AG09319 (cell line): ENCODE measurements at places on chromosomes 5 and 9.

DNA sequence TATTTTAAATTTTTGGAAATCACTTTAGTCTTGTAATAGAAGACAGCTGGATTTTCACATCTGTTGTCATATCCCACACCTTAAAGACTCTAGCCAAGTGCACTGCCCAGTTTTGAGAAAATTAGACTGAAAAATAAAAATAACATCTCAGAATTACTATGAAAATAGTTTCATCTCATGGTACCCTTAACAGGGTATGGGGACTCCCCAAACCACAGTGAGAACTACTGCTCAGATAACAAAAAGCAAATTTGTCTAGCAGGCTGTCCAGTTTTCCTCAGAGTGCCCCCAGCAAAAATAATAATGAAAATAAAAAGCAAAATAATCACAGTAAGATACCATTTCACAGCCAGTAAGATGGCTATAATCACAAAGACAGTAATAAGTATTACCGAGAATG is 6.5 kb downstream of the UBQLN1 start:
- DNase-seq, result no peak

- DNase-seq, result no peak
Measured at GRCh38 chr5:97119007-97119390, 23.4 kb downstream of the LIX1 start.

DNA sequence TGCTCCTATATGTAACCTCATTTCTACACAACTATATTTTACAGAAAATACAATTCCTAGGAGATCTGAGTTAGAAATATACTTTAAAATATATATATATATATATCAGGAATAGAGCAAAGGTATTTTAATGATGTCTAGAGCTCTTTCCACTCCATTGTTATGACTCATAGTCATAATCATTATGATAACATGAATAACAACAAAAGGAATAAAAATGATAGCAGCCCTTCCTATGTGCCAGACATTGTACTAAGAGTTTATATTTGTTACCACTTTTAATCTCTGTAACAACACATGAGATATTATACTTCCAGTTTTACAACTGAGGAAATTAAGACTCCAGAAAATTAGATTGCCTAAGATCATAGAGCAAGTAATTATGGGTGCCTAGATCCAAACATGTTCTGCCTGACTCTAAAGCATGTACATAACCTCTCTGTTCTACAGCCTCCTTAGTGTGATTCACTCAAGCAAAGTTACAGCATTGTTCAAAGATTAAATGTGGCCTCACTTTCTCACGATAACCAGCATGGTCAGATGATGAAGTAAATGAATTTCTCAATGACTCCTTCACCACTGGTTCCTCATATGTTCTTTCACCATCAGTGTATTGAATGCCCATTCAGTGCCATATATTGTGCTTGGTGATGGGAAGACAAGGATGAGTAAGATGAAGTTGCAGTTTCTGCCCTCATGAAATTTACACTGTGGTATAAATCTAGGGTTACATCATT is 452.1 kb downstream of the EFNA5 start:
- DNase-seq, result no peak

DNA sequence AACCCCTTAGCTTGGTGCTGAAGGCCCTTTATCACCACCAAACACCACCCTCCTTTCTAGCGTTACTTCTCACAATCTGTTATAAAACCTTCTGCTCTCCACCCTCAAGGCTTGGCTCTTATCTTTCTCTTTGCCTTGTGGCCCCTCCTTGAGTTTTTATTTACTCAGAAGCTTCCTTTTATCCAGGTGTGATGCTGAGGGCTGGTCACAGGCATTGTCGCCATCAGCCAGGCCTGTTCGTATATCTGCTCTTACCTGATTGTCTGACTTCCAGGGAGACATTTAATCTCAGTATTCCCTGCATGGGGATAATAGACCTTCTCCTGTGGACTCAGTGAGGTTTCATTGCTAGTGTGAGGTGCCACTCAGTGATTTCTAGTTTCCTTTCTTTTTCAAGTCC is 34.2 kb downstream of the MEGF10 start:
- DNase-seq, result no peak

DNA sequence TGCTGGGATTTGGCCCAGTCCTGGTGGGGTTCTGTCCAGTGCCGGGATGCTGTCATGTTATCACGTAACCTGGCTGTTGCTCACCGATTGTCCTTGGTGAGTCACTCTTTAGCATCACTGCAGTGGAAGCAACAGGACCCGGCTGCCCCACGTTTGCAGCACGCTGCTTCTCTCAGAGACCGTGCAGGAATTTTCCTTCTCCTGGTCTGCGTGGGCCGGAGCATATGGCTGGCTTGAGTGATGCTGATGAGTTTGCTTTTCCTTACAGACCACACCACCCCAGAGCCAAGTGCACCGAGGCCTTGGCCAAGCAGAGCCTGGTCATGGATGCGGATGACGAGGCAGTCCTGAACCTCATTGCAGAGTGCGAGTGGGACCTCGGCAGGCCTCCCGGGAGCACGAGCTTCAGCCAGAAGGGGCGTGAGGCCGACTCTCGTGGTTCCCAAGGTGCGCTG is 21.4 kb downstream of the CEP72 start:
- DNase-seq, result no peak

GRCh38 chr9:91177661-91178280 is 183.9 kb downstream of the AUH start:
- DNase-seq, result no peak

GRCh38 chr9:118129541-118129940 is 425.3 kb downstream of the TLR4 start:
- no peak for DNase-seq

- DNase-seq, result no peak
Measured at GRCh38 chr5:147874910-147875367, 3.6 kb upstream of the SCGB3A2 start.

DNA sequence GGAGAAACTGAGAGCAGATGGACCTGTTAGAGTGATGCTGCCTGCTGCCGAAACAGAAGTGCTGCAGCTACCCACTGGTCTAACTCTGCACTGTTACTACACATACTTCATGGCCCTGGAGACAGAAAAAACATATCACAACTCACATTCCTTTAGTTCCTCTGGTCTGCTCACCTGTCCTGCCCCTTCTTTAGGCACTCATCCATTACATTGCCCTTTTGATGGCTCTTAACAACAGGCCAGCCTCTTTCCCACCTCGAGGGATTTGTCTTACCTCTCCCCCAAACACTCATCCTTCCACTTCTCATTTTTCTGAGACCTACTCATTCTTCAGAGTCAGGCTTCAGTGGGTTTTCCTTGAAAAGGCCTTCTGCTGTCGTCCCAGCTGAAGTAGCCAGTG is 49.2 kb downstream of the KCTD16 start:
- DNase-seq, result no peak

DNA sequence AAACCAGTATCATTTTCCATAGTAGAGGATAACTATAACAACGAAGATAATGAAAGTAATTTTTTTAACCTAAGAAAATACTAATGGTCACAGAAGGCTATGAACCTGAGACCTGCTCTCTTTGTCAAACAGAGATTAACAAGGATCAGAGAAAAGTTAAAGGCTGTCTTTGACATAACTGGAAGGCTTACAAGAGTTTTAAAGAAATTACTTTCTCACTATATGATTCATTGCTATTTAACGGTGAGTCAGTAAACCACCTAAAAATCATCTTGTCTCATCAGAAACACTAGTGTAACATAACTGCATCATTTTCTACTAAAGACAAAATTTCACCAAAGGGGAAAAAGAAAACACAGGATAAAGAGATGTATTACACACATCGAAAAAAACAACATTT is 19.3 kb downstream of the MLANA start:
- no peak for DNase-seq

DNA sequence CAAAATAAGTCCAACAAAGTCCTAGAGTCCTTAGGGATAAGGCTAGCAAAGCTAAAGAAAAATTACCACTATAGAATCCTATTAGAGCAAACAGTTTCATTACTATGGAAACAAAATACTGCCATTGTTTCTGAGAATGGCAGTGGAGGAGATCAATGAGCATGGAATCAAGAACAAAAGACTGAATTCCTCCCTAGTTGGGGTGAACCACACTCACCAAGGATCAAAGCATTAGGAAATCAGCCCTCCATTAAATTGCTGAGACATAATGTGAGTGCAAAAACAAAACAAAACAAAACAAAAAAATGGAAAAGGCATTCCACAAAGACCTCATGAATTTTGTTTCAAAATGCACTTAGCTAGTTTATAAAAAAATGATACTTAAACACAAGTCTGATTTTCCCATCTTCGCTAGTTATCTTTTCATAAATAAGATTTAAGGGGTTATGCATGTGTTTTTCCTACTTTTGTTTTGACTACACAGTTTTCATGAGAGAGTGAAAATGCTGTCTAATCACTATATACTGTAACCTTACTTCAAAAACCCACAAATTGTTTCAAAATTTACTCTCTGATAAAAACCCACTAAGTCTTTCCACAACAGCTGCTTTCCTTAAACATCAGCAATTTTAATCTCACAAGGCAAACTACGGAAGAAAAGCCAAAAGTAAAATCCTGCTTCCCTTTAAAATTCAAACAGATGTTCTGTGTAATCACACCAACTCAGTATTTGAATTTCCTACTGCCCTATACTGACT is 9.7 kb downstream of the SERINC5 start:
- DNase-seq, result no peak

GRCh38 chr9:73474625-73475024 is 323.0 kb downstream of the ANXA1 start:
- no peak for DNase-seq

GRCh38 chr5:175107865-175108264 is 336.1 kb downstream of the DRD1 start:
- DNase-seq, result no peak

GRCh38 chr9:23343226-23343625 is 482.8 kb downstream of the ELAVL2 start:
- no peak for DNase-seq

DNA sequence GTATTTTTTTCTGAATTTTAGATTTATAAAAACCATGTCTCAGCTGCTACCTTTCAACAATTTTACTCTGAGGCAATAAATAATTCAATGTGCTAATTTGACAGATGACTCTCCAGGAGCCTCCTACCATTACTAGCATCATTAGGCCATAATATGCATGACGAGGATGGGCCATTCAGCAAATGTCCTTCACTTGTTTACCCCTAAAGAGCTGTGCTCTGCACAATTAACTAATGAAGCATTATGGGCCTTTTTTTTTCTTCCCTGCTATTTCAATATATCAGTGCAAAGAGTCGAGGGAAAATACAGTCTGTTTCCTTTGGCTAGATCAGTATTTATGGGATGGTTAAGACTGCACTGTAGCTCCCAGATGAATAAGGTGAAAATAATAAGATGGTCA is 627.2 kb downstream of the ISL1 start:
- no peak for DNase-seq

- DNase-seq, result no peak
Measured at GRCh38 chr5:78627175-78627574, 21.4 kb downstream of the LHFPL2 start.

- DNase-seq, result no peak
Measured at GRCh38 chr9:9054354-9054992, 1254.9 kb upstream of the DMAC1 start.

DNA sequence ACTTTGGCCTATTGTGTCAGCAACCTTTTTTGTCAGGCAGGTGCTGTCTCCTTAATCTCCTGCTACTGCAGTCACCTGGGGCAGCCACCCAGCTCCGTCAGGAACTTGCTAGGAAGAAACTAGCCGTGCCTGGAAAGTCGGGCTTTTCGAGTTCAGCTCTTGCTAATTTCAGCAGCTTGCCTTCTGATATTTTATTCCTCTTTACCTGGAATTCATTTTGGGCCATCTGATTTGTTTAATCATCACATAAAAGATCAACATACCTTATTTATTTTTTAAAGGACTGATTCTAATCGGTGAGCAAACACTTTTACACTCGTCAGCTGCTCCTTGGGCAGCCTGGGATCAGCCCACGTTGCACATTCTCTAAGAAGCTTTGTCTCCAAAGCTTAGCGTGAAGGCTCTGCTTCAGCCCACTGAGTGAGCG is 42.2 kb downstream of the PRLR start:
- no peak for DNase-seq

DNA sequence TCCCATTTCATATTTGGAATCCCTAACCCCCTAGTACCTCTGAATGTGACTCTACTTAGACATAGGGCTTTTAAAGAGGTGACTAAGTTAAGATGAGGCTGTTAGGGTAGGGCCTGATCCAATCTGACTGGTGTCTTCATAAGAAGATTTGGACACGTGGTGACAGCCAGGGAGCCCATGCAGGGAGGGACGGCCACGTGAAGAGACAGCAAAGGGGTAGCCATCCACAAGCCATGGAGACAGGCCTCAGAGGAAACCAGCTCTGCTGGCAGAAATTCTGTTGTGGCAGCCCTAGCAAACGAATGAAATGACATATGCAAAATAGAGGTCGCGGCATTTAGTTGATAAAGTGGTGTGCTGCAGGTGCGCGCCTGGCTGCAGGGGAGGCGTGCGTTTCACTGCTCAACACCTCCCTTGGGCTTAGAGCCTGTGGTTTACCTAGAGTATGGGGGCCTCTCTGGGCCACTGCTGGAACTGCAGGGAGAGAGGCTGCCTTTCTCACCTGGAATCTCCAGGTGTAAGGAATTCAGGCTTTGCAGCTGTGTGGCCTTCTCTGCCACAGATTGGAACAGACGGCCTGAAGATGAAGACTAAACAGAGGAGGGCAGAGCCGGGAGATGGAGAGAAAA is 7.1 kb upstream of the AFAP1L1 start:
- DNase-seq, result no peak

GRCh38 chr5:113042491-113043243 is 66.1 kb downstream of the DCP2 start:
- no peak for DNase-seq

GRCh38 chr5:127290019-127290945 is at the start of gene MEGF10:
TSS of gene MEGF10 (plus strand) at chr5:127290796. CDS start at chr5:127331309, 40,513 bp downstream.
- DNase-seq, result peak; percentile 8

DNA sequence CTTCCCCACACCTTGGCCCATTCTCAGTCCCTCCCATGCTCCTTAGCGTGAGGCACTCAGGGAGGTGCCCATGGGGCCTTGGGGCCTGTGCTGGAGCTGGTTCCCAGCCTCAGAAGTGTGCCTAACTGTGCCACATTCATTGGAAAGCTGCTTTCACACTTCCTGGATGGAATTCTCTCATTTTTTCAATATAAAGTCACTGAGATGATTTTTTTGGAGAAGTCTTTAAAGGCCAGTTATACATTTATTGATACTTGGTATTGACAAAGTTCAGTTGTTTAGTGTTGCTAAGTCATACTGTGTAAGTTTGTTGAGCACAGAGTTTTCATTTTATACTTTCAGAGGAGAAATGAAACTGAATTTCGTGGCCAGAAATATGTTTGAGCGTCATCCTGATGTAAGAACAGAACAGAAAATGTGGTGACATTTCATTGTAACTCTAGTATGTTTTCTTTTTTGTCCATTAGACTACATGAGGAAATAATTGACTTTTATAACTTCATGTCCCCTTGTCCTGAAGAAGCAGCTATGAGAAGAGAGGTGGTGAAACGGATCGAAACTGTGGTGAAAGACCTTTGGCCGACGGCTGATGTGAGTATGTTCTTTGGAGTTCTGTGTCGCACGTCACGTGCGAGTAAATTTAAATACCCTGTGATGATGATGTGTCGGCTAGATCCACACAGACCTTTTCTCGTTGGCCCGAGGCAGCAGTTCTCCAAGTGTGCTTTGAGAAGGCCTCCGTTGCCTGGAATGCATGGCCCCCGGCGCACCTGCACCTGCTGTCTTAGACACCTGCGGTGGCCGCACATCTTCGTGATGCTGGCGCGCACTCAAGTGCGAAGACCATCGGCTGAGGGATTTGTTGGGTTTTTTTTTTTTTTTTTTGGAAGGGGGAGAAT is 24.1 kb downstream of the TENT4A start:
- DNase-seq, result no peak
